ENCODE measurements at places on chromosomes 16 and 17. TPM values are rescaled to one million over a fixed set of nuclear protein-coding genes. Genes with fewer than 3 reads are reported as not detected.

DNA sequence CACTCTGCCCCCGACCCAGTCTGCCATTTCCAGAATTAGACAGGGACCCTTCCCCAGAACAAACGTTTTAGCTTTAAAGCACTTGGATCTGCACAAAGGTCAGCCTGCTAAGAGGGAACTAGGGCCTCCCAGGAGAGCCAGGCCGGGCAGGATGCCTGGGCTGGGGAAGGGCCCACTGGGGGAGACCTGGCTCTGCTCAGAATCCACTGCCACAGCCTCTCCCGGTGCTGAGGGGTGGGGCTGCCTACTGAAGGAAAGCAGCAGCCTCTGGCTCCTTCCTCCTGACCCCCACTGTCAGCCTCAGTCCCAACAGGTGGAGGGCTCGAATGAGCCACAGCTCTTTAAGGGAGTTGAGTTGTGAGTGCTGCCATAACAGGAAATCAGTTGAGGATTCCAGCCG lies 1.7 kb downstream of the YBX2 start:
- no peak overlapping the region for H3K4me3 ChIP-seq
- no peaks in the 10 kb centered on the region for H3K36me3 ChIP-seq
- DNase-seq, result no peak
- peaks cover 3% of the 10 kb centered on the region for H3K4me1 ChIP-seq

- no peak for DNase-seq
- no peaks in the 10 kb centered on the region for H3K4me1 ChIP-seq
- no peaks in the 10 kb centered on the region for H3K27me3 ChIP-seq
- peaks cover 24% of the 10 kb centered on the region for H3K36me3 ChIP-seq
Measured at GRCh38 chr16:50310308-50311133, 44.2 kb downstream of the ADCY7 start.

DNA sequence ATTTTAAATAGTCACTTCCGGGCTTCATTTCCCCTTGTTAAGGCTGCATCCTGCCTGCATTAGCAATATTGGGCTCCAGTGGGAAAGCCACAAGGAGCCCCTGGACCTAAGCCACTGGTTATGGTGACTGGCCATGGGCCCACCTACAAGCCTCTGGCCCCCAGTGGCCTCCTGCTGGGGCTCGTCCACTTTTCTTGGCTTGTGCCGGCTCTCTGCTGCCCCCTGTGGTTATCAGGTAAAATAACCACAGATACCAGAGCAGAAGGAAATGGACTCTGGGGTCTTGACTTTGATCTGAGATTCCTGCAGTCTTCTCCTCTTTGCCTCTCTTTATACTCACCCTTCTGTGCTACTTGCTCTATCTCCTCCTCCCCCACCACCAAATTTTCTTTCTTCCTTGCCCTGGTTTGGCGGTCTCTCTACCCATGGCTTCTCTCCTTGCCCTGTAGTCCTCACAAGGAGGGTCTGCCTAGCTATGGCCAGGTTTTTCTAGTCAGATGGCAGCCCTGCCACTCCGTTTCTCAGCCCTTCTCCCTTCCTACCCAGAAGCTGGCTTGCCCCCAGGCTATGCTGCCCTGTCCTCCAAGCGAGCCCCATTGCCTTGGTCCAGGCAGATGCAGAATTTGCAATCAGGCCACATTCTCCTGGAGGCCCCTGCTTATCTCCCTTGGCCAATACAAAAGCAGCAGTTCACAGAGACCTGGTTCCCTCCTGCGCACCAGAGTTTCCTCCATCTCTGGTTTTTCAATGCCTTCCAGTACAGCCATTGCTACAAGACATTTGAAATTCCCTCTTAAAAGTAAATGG lies 82.9 kb upstream of the RCVRN start:
- peak overlapping the region; percentile 47 for H3K27ac ChIP-seq
- no peak overlapping the region for H3K4me3 ChIP-seq
- H3K27me3 ChIP-seq, result no peaks in the 10 kb centered on the region
- peaks cover 4% of the 10 kb centered on the region for H3K4me1 ChIP-seq
- no peak for DNase-seq

DNA sequence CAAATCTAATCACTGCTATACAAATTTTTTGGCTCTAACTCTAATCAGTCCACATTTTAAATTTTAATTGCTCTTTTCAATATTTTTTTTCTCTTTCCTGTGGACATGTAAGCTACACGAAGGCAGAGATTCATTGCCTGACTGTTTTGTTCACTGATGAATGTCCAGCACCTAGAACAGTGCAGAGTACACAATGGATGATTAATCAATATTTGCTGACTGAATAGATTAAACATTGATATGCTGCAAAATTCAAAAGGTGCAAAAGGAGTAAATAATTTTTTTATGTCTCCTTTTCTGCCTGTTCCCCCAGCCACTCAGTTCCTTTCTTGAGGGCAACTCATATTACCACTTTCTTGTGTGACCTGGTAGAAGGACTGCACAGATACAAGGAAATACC lies 32.8 kb downstream of the SCNN1B start:
- no peaks in the 10 kb centered on the region for H3K27me3 ChIP-seq
- H3K4me1 ChIP-seq, result peaks cover 31% of the 10 kb centered on the region
- 0 out of 2 replicates have a peak overlapping the region, but pooled peaks have one; percentile 5 for H3K4me3 ChIP-seq
- H3K36me3 ChIP-seq, result no peaks in the 10 kb centered on the region

GRCh38 chr17:68318103-68318991 lies 27.1 kb downstream of the ARSG start:
- no peak overlapping the region for H3K4me3 ChIP-seq
- no peaks in the 10 kb centered on the region for H3K27me3 ChIP-seq
- H3K36me3 ChIP-seq, result no peaks in the 10 kb centered on the region
- no peak overlapping the region for H3K27ac ChIP-seq

GRCh38 chr16:63933841-63934240 lies 1188.0 kb downstream of the CDH11 start:
- H3K36me3 ChIP-seq, result no peaks in the 10 kb centered on the region
- H3K4me1 ChIP-seq, result no peaks in the 10 kb centered on the region
- no peak overlapping the region for H3K27ac ChIP-seq
- H3K27me3 ChIP-seq, result no peaks in the 10 kb centered on the region
- no peak overlapping the region for H3K4me3 ChIP-seq

SCN4A gene
- 0.08 TPM for total RNA-seq

GRCh38 chr16:2016407-2016922 lies 3.1 kb upstream of the NPW start:
- no peaks in the 10 kb centered on the region for H3K36me3 ChIP-seq
- peaks cover 8% of the 10 kb centered on the region for H3K27me3 ChIP-seq
- H3K27ac ChIP-seq, result no peak overlapping the region
- DNase-seq, result no peak

DNA sequence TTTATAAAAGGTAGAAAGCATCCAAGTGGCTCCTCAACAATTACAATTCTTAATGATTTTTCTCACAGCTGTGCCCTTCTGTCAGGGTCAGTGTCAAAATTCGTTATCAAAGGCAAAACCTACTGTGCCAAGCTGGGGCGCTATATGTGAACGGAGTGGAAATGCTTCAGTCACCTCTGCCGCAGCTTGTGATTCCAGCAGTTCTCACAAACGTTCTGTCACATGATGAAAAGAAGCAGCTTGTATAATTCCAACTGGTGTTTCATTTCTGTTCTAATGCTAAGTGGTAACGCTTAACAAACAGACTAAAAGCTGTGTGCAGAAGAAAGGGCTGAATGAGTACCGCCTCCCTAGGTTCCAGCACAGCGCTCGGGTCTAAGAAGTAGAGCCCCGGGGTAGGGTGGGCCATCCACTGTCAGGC lies 14.2 kb downstream of the PLD6 start:
- H3K4me1 ChIP-seq, result peaks cover 12% of the 10 kb centered on the region
- no peaks in the 10 kb centered on the region for H3K27me3 ChIP-seq
- H3K36me3 ChIP-seq, result no peaks in the 10 kb centered on the region
- no peak for DNase-seq
- no peak overlapping the region for H3K27ac ChIP-seq

GRCh38 chr16:60792437-60792836 lies 1243.8 kb downstream of the CDH8 start:
- no peak overlapping the region for H3K4me3 ChIP-seq
- no peaks in the 10 kb centered on the region for H3K4me1 ChIP-seq
- DNase-seq, result no peak
- H3K27me3 ChIP-seq, result no peaks in the 10 kb centered on the region

ABAT gene
- 2.8 TPM for total RNA-seq

DNA sequence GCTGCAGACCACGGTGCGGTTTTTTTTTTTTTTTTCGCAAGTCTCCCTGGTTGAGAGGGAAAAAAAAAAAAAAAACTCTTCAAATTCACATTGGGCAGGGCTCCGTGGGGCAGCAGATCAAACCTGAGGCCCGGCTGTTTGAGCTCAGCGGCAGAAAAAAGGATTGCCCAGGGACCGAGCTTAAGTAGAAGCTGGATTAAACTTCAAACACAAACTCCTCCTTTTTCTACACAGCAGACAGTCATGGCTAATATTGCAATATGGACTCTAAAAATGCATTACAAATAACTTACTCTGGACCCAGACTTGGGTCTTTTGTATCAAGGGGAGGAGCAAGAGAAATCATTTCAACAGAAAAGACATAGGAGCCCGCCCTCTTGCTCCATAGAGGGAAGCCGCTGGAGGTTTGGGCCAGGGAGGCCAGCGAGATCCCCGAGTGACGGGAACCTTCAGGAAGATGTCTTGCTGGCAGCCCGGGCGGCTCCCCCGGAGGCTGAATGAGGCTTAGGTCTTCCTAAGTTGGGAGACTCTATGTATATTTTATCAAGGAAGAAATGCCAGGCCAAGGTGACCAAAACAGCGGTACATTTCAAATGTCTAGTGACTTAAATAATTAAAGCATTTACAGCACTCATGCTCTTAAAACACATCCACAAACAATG lies 167.7 kb downstream of the ZNF423 start:
- no peak overlapping the region for H3K27ac ChIP-seq
- DNase-seq, result no peak
- H3K4me3 ChIP-seq, result no peak overlapping the region
- no peaks in the 10 kb centered on the region for H3K36me3 ChIP-seq

GRCh38 chr17:83101805-83102480 lies 22.5 kb downstream of the METRNL start:
- no peak for DNase-seq
- H3K4me3 ChIP-seq, result no peak overlapping the region
- H3K4me1 ChIP-seq, result no peaks in the 10 kb centered on the region

GRCh38 chr17:42889809-42890208 lies 10.8 kb upstream of the G6PC1 start:
- H3K27me3 ChIP-seq, result no peaks in the 10 kb centered on the region
- H3K4me1 ChIP-seq, result no peaks in the 10 kb centered on the region
- H3K36me3 ChIP-seq, result no peaks in the 10 kb centered on the region
- H3K27ac ChIP-seq, result no peak overlapping the region

DNA sequence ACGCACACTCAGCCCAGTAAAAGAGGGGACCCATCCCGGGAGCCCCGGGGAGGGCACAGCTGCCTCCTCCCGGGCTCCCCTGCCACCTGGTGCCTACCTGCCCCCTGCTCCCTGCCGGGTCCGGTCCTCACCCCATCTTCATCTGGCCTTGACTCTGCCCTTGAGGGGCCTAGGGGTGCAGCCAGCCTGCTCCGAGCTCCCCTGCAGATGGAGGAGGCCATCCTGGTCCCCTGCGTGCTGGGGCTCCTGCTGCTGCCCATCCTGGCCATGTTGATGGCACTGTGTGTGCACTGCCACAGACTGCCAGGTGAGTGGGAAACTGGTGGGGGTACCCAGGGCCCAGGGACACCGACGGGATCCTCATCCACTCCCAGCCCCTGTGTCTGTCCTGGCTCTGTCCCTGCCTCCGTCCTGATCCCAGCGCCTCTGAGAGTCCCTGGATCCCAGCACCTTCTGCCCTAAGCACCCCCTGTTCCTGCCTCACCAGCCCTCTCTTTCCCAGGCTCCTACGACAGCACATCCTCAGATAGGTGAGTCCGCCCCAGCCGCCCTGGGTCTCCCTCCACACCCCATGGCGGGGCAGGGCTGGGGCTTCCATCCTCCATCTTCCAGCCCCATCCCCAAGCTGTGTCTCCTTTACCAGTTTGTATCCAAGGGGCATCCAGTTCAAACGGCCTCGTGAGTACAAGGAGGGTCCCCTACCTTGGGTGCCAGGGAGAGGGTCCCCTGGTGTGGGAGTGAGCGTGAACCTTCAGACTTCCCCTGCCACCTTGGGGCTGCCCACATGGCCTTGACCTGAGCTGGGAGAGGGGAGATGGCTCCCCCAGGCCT lies 574 bp downstream of the LAT start:
- peaks cover 10% of the 10 kb centered on the region for H3K36me3 ChIP-seq
- no peaks in the 10 kb centered on the region for H3K27me3 ChIP-seq

DNA sequence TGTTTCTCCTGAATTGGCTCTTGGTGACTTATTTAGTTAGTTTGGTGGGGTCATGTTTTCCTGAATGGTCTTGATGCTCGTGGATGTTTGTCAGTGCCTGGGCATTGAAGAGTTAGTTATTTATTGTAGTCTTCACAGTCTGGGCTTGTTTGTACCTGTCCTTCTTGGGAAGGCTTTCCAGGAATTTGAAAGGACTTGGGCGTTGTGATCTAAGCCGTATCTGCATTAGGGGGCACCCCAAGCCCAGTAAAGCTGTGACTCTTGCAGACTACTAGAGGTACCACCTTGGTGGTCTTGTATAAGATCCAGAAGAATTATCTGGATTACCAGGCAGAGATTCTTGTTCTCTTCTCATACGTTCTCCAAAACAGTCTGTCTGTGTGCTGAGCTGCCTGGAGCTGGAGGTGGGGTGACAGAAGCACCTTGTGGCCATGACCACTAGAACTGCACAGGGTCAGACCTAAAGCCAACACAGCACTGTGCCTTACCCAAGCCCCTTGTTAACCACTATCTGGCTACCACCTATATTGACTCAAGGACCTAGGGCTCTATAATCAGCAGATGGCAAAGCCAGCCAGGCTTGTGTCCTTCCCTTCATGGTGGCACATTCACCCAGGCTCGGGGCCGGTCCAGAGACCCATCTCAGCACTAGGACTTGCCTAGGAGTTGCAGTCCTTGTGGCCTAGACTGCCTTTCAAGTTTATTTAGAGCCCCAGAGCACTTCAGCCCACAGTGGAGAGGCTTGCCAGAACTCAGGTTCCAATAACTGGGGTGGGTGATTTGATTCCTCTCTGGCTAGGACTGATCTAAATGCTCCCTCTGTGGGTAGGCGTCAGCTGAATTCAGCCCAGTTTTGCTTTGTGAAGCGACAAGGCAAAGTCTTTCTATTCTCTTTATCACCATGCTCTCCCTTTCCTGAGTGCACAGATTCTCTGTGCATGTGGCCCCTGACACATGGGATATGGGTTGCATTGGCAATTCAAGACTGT lies 11.0 kb downstream of the RNF135 start:
- no peaks in the 10 kb centered on the region for H3K36me3 ChIP-seq
- no peak for DNase-seq
- no peak overlapping the region for H3K27ac ChIP-seq
- H3K4me3 ChIP-seq, result no peak overlapping the region
- H3K27me3 ChIP-seq, result no peaks in the 10 kb centered on the region

DNA sequence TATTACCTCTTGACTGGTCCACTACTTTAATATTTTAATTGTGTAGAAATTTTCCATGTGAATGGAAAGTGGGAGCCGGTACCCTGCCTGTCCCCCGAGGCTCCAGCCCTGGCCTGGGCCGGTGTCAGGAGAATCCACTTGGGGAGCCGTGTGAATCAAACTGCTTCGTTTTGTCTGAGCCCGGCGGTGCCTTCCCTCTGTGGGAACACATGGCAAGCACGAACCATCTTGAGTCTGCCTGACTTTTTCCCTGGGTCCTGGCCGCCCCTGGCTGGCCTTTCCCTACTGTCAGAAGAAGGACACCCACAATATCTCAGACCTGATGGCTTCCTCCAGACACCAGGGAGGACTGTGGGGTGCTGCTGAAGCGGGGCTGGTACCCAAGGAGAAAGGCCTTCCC lies 12.4 kb upstream of the MYO15B start:
- DNase-seq, result no peak
- no peaks in the 10 kb centered on the region for H3K36me3 ChIP-seq
- H3K4me3 ChIP-seq, result no peak overlapping the region

KIF2B gene
- not detected for total RNA-seq

- H3K27ac ChIP-seq, result no peak overlapping the region
- H3K36me3 ChIP-seq, result no peaks in the 10 kb centered on the region
- no peak for DNase-seq
- H3K4me3 ChIP-seq, result no peak overlapping the region
- H3K27me3 ChIP-seq, result no peaks in the 10 kb centered on the region
- no peaks in the 10 kb centered on the region for H3K4me1 ChIP-seq
Measured at GRCh38 chr16:5428932-5429331, 331.3 kb upstream of the EEF2KMT start.

Measured in GM12878 (cell line).